Left ventricle myocardium inferior (tissue), 1 donor: ENCODE measurements at places on chromosomes 6 and 20.

DNA sequence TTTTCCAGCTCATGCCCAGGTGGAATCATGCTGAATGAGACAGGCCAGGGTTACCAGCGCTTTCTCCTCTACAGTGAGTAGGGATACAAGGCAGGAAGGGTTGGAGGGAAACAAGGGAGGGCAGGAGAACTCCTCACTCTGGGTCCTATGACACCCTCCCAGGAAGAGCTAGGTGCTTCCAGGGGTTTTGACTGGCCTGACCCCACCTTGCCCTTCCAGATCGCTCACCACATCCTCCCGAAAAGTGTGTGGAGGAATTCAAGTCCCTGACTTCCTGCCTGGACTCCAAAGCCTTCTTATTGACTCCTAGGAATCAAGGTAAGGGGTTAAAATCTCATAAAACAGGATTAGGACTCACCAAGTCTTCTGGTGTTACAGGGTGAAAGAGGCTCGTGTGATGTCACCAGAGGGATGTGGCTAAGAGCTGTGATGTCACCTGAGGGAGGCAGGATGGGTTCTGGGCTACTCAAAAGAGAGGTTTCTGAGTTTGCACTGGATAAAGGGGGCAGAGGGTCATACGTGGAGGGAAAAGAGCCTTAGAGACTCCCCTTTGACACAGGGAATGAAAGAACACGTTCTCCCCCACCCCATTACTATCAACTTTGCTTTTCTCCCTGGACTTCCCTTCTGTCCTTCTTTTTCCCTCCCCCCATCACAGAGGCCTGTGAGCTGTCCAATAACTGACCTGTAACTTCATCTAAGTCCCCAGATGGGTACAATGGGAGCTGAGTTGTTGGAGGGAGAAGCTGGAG lies 1.9 kb downstream of the APOM start:
- no peak for DNase-seq

DNA sequence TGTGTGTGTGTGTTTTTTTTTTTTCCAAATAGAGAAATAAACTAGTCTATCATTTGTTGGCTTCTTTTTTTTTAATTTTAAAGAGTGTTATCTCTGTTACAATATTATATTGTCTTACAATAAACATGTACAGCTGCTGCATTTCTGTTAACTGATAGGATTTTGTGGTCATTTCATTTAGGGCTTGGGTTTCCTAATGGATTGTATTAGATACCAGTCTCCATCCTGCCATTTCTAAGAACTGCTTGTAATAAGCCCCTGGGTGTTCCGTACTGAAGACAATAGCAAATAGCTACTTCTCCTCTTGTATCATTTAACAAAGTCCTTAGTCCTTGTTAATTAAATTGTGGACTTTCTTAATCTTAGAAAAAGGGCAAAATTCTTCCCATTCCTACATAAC lies 45.7 kb downstream of the SOBP start:
- DNase-seq: no peak

DNA sequence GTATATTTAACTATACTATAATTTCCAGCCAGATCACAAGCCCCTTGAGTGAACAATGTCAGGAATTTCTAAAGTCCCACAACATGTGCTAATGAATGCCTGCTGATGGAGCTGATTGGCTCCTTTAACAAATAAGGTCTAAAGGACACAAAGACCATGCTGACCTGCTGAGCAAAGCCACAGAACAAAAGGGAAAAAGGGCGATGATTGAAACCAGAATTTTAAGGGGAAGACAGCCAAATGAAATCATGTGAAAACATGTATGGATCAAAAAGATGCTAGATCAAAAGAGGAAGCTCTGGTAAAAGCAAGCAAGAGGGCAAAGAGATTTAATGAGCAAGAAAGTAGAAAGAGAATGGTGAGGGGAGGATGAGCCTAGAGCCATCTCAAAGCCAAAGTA lies 105.6 kb downstream of the DCDC2 start:
- no peak for DNase-seq

DNA sequence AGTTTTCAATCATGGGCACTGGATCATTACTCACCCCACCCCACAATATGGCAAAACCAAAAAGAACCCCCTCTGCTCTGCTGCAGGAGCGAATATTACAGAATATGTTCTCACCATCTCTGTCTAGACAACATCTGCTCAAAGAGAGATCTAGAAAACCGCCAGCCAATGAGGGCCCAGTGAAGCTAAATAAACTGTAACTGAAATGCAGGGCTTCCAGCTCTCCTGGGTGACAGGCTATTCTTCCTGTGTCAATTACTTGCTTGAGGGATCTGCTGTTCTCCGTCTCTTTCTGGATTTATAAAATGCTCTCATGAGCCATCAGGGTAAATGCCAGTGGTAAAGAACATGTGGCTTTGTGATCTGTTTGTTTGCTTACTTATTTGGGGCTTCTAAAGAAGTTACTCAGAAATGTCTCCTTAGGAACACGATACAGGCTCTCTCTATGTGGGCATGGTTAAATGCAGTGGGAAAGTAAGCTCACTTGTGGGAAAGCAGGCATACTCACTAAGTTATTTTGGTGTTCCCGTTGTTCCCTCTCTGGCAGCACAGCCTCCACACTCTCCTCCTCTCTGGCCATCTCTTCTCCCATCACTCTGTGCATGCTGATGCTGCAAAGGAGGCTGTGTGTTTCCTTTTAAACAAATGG lies 44.8 kb downstream of the TTI1 start:
- no peak for DNase-seq

GRCh38 chr20:56442389-56443365 lies 25.8 kb upstream of the RTF2 start:
- no peak for DNase-seq
